ENCODE measurements at places on chromosomes 5 and 9. TPM values are rescaled to one million over a fixed set of nuclear protein-coding genes. Genes with fewer than 3 reads are reported as not detected.

DNA sequence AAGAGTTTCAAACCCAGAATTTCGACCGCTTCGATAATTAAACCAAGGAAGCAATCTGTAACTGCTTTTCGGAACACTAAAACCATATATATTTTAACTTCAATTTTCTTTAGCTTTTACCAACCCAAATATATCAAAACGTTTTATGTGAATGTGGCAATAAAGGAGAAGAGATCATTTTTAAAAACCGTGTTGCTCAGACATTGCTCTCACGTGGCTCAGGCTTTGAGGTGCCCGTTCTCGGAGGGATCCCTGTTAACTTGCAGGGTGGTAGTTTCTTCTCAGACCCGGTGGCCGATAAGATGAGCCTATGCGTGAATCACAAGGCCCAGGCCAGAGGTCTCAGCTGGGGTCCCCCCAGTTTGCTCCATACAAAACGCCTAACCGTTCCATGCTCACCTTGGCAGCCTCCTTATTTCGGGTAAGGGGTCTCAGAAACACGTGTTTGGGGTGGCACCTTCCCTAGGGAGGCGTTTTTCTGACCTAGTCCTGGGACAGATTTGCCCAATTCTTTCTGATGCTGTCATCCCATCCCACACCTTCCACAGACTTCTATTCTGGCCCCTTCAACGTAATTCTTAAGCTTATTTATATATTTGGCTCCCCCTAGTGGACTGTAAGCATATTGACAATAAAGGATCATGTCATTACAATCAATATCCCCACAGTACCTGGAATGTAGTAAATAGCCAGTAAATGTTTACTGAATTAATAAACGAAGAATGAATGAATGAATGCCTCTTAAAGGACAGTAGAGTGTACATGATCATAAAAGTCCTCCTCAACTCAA lies 48.1 kb downstream of the THBS4 start:
- H3K27me3 ChIP-seq, result no peaks in the 10 kb centered on the region
- H3K4me3 ChIP-seq, result peak overlapping the region; percentile 72
- H3K36me3 ChIP-seq, result no peaks in the 10 kb centered on the region
- peaks cover 7% of the 10 kb centered on the region for H3K4me1 ChIP-seq
- DNase-seq, result no peak

DNA sequence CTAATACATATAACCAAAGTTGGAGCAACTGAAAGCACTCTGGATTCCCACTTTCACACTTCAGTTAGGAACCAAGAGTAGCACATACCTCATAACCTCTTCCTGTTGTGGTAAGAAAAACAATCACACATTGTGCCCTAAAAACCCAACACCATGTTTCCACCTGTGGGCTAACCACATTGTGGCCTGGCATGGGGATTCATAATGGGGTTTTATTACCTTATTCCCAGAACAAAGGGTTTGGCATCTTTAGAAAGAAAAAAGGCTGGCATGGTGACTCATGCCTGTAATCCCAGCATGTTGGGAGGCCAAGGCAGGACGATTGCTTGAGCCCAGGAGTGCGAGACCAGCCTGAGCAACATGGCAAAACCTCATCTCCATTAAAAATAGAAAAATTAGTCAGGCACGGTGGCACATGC lies 60.6 kb downstream of the HSD17B3 start:
- no peak overlapping the region for H3K4me3 ChIP-seq
- DNase-seq, result no peak
- no peaks in the 10 kb centered on the region for H3K4me1 ChIP-seq
- no peaks in the 10 kb centered on the region for H3K36me3 ChIP-seq
- no peak overlapping the region for H3K27ac ChIP-seq

- peaks cover 20% of the 10 kb centered on the region for H3K27me3 ChIP-seq
- no peak for DNase-seq
- H3K36me3 ChIP-seq, result no peaks in the 10 kb centered on the region
- no peak overlapping the region for H3K4me3 ChIP-seq
- no peak overlapping the region for H3K27ac ChIP-seq
- peaks cover 13% of the 10 kb centered on the region for H3K4me1 ChIP-seq
Observed at GRCh38 chr5:9547122-9547947, 1.5 kb upstream of the SEMA5A start.

- no peaks in the 10 kb centered on the region for H3K4me1 ChIP-seq
- no peaks in the 10 kb centered on the region for H3K36me3 ChIP-seq
- no peak for DNase-seq
- H3K4me3 ChIP-seq, result no peak overlapping the region
Observed at GRCh38 chr9:111149018-111149759, 110.9 kb upstream of the LPAR1 start.

GRCh38 chr5:57719216-57719615 lies 236.6 kb upstream of the ACTBL2 start:
- no peak overlapping the region for H3K4me3 ChIP-seq
- no peaks in the 10 kb centered on the region for H3K36me3 ChIP-seq
- DNase-seq, result no peak
- no peaks in the 10 kb centered on the region for H3K27me3 ChIP-seq

The RABGAP1 gene
- total RNA-seq, result 58.1 TPM

The EIF4E1B gene
- not detected for total RNA-seq

DNA sequence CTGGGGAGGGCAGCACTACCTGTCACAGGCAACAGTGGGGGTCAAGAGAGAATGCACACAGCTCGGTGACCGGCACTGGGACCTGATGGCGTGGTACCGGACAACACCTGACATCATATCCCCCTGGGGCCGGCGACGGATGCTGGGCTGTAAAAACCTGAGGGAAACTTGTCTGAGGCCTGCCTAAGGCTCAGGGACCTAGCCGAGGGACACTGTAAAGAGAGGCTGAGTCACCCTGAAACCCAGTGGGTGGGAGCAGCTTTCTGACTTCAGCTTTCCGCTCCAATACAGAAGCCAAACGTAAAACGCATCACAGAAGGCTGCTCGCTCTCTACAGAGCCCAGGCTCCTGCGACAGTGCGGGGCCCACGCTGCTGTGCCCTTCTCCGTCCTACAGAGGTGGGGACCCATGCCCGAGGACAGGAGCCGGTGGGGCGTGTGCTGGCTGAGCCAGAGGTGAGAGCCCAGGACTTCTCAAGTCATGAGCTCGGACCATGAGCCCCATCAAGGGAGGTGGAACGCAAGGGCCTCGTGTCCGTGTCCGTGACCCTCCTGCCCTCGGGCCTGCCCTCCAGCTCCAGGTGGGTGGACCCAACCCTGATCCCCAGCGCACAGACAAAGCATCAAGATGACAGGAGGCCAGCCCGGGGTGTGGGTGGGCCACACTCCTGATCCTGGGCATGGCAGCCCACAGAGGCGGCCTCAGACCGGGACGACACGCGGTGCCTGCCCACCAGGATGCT lies 5.3 kb downstream of the RALGDS start:
- peak overlapping the region; percentile 83 for H3K27ac ChIP-seq
- H3K4me1 ChIP-seq, result peaks cover 75% of the 10 kb centered on the region
- peaks cover 5% of the 10 kb centered on the region for H3K36me3 ChIP-seq
- H3K4me3 ChIP-seq, result peak overlapping the region; percentile 61
- no peaks in the 10 kb centered on the region for H3K27me3 ChIP-seq
- DNase-seq, result no peak
